Stimulated activated CD4-positive, alpha-beta T cell treated with anti-CD3 and anti-CD28 coated beads, Interleukin-1b, Interleukin-23, amount 100 ng/mL, for 1 hour (primary cell): ENCODE measurements at places on chromosomes 12 and 14.

DNA sequence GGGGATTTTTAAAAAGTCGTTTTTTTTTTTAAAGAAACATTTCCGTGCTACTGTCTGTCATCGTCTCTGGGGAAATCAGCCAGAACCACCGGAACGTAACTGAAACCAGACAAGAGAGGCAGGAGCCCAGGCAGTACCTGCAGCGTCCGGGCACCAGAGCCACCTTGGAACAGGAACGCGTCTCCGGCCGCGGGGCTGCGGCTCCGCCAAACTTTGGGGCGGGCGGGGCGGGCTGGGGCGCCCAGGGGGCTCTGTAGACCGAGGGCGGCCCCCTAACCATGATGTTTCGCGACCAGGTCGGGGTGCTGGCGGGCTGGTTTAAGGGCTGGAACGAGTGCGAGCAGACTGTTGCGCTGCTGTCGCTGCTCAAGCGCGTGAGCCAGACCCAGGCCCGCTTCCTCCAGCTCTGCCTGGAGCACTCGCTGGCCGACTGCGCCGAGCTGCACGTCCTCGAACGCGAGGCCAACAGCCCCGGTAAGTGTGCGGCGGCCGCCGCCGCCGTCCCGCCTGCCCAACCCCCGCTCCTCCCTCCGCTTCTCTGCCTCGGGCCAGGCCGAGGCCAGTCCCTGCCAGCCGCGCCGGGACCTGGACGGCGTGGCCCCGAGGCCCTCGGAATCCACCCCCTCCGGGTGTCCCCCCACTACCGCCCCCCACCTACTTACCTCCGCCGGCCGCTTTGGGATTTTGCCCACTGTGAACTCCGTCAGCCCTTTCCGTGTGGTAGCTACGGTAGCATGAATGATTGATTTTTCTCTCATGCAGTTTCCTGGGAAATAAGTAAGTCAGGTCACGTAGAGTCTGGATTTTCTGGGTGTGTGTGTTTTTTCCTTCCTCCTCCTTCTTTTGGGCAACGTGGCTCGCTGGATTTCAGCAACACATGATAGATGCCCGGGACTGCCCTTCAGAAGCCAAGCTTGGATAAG lies 972 bp downstream of the SAMD4A start:
- DNase-seq = no peak

DNA sequence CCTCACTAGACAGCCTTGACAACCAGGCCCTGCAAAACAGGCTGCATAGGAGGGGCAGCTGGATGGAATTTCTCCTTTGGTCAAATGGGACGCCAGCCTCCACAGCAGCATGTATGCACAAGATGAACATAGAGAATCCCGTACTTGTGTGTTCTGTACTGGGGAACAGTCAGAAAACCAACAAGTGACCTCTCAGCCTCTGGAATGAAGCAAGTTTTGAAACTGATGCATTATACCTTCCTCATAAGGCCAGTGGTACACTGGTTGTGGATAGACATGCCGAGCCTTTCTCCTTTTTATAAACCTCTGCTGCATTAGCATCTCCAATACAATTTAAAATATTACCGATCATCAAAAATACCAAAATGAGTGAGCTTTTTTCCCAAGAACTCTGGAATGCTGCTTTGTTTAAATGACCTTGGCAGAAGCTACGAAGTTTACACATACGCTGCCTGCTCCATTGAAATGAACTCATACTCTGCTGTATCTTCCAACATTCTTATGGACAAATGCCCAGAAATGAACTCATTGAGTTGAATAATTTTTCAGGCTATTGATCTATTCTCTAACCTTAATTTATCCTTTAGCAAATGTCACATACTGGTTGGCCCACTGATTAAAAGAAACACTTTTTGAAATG lies 47.6 kb upstream of the FERMT2 start:
- no peak for DNase-seq

DNA sequence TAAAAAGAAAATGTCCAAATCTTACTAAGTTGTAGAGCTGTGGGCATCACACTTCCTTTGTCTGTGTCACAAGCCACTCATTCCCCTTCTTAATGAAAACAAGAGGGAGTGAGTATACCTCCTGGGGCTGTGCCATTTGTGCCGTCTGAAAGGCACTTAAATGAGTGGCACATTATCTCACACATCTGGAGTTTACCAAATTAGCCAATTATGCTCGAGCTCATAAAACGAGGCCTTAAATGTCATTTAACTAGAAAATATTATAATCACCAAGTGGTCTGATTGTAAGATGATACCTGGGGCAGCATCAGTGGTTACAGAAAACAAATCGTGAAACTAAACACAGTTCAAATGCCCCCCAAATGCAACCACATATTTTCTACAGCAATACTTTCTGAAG lies 146.1 kb downstream of the PAX9 start:
- DNase-seq = no peak

- no peak for DNase-seq
Observed at GRCh38 chr14:68274725-68275124, 455.1 kb downstream of the RAD51B start.

GRCh38 chr12:114598111-114598510 lies 85.9 kb downstream of the TBX3 start:
- no peak for DNase-seq

GRCh38 chr14:101962503-101962874 lies 1.9 kb upstream of the DYNC1H1 start:
- DNase-seq = no peak

DNA sequence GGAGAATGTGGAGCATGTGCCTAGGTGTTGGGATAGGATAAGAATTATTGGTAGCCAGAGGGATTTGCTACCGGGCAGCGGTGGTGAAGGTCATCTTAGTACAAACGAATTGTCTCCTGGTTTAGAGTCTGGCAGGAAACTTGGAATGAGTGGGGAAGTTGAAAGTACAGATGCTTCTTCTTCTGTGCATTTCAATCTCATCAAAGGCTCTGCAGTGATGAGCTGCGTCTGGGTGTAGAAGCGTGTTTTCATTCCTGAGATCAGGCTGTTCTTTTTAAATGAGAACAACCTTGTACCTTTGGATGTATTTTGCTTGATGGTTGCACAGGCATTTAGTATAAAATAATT lies 2.1 kb downstream of the WNK1 start:
- DNase-seq = no peak

GRCh38 chr12:56160193-56160763 lies 2.1 kb downstream of the MYL6 start:
- DNase-seq = peak; percentile 17
